ENCODE measurements at places on chromosomes 4 and X. TPM values are rescaled to one million over a fixed set of nuclear protein-coding genes. Genes with fewer than 3 reads are reported as not detected.

DNA sequence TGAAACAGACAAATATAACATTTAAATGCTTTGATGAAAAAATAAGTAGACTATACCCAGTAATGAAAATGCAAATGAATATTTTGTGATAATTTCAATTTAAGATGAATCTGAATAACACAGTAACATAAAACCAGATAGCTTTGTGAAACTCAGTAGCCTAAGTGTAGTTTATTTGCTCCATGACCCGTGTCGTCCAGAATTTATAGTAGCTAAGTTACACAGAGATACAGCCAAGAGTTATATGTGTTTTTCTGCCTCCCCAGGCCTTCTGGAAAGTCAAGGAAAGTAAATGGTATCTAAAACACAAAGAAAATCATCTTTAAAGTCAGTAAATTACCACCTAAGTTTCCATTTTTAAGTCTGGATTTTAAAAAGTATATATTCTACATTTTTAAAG, 26.7 kb downstream of the HPGD start:
- DNase-seq, result no peak

DNA sequence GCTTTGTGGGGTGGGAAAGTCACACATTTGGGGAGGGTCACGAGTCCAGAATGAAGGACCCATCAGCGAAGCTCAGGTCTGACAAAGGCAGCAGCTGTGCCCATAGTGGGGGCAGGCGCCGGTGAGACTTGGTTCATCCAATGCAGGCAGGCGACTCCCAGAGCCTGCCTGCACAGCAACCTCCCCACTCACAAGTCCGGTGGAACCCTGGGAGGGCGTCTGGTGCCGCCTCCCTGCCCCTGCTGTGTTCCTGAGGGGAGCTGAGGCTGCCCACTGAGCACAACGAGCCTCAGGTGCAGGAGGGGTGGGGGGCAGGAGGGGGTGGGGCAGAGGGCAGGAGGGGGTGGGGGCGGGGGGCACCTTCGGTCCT, 13.7 kb downstream of the LRPAP1 start:
- DNase-seq, result no peak

Gene EPGN
- total RNA-seq, result not detected

GRCh38 chr4:84796394-84796793, 170.1 kb downstream of the WDFY3 start:
- no peak for DNase-seq

DNA sequence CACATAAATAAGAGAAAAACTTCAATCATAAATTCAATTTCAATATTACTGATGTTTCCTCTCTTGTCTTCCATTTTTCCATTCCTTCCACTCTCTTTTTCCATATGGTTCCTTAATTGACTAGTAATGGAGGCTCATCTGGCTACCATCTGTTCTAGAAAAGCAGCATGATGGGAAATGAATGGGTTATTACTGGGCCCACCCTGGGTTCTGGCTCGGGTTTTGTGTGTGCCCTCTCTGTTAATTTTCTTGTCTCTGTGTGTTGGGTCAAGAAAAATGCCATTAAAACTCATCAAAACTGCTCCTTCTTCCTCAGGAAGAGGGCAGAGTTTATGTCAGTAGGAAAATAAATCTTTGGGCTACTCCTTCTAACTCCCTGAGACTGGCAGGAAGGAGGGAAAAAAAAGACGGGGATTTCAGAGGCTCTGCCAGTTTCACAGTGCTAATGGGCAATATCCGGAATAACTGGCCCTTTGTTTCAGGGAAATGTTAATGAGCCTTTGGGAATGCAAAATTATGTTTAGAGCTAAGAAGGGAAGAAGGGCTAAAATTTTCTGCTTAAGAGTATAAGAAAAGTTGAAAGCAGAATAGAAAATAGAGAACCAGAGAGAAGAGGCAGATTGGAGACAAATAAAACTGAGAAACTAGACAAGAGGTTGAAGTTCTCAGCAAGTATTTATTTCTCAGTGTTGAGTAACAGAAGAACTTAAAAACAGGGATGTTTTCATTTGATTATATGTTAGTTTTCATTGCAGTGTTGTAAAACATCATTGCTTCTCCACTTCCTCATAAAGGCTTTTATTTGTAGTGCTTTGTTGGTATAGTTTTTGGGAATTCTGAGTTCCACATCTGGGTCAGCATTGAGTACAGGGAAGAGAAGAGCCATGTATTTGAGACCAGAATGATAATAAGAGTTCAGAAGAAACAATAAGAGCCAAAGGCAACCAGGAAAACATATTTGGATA, 19.7 kb downstream of the GABRB1 start:
- no peak for DNase-seq

Gene POLA1
- total RNA-seq, result 20.3 TPM

DNA sequence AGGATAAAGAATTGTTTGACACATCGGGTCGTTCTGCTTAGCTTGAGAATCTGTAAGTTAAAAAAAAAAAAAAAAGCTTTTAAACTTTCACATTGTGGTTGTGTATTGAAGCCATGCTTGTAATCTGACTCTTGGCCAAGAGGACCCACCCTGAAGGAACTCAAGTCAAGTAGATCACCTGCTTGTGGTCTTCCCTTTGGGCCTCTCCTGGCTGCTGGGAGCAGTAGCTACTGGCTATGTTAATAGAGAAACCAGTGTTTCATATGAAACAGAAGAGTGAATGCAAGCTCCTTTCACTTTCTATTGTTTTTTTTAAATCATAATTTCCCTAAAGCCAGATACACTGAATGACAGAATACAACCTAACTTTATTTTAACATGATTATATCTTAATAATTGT, 402.4 kb upstream of the NDST4 start:
- DNase-seq, result no peak

Gene PWWP3B
- 13.9 TPM for total RNA-seq

DNA sequence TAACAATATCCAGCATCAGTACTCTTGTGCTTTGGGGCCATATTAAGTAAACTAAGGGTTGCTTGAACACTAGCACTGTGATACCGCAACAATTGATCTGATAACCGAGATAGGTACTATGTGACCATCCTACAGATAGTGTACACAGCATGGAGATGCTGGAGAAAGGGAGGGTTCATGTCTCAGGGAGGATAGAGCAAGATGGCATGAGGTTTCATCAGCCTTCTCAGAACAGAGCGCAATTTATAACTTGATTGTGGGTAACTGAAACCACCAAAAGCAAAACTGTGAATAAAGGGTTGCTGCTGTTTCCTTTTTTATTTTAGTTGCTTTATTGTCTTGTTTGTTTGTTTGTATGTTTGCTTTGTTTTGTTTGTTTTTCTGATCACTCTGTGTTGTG, 1449.7 kb downstream of the PCDH7 start:
- DNase-seq, result no peak

Gene PLAC8
- total RNA-seq, result 7.9 TPM

- no peak for DNase-seq
Observed at GRCh38 chr4:4568806-4569427, 27.1 kb upstream of the STX18 start.

GRCh38 chr4:87716371-87717265, 66.5 kb downstream of the DMP1 start:
- DNase-seq, result no peak

Gene GPR173
- 0.96 TPM for total RNA-seq

Gene FATE1
- not detected for total RNA-seq

Gene TEX13D
- total RNA-seq, result not detected

DNA sequence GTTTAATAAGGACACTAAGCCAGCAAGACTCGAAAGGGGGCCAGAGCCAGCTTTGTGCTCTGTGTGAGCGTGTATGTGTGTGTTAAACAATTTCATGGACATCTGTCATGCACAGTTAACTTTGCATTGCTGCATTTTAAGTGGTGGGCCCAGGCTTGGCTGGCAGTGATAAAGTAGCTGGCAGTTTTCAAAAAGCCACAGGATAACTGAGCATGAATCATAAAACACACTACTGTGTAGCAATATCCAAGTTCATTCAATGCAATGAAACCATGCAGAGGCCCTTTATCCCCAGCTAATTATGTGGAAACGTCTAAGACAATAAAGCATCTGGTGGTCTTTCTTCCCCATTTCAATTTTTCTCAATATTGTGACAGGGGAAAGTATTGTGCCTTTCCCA, 132.9 kb downstream of the NKX6-1 start:
- DNase-seq, result no peak

- no peak for DNase-seq
Observed at GRCh38 chr4:41358647-41359421, 102.1 kb downstream of the UCHL1 start.

Gene FGF2
- total RNA-seq, result 33.0 TPM

GRCh38 chr4:122117743-122118142, 34.4 kb upstream of the BLTP1 start:
- DNase-seq, result no peak

GRCh38 chr4:123581802-123582201, 185.2 kb downstream of the SPRY1 start:
- no peak for DNase-seq

DNA sequence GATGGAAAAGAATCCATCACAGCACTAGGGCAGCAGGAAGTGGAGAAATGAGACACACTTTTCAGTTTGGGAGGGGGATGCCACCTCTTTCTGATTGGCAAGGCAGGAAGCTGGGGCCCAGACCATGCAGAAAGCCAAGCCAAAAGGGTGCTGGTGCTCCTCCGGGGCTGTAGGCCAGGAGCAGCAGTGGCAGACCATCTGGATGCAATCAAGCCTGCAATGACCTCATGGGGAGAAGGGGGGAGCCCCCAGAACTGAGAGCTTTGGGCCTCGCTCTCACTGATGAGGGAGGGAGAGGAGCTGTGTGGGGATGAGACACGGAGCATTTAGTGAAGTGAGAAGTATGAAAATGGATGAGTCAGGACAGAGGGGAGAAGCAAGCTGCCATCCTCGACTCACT, 141.3 kb upstream of the NALF2 start:
- DNase-seq, result no peak

Gene RS1
- total RNA-seq, result not detected

GRCh38 chrX:96455078-96455477, 229.6 kb upstream of the DIAPH2 start:
- no peak for DNase-seq

Gene MSX1
- total RNA-seq, result 8.5 TPM

DNA sequence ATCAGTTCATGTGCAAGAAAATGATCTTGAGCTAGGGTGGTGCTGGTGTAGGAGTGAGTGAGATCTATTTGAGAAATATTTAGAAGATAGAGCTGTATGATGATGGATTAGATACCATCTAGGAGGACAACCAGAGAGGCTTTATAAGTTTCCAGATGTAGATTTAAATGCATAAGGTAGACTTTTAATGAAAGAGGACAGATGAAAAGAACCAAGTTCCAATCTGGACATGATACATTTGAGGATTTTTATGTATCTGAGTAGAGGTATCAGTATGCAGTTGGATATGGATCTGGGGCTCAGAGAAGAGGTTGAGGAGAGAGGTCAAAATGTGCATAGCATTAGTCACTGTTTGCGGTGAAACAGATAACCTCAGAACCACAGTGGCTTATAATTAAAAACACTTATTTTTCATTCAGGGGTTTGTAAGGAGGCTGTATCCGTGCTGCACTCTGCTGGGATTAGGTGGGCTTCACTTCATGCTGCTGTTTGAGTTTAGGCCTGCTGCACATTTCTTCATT, 348.7 kb downstream of the BMPR1B start:
- DNase-seq, result no peak

Gene SMIM10L2A
- total RNA-seq, result 1.3 TPM

Gene CSAG1
- not detected for total RNA-seq

Gene CSAG3
- not detected for total RNA-seq

GRCh38 chr4:139176302-139177048, 543 bp downstream of the ELF2 start:
- peak; percentile 73 for DNase-seq

Gene RASGEF1B
- 25.0 TPM for total RNA-seq

GRCh38 chr4:163959932-163960331, 465.4 kb downstream of the TMA16 start:
- DNase-seq, result no peak

DNA sequence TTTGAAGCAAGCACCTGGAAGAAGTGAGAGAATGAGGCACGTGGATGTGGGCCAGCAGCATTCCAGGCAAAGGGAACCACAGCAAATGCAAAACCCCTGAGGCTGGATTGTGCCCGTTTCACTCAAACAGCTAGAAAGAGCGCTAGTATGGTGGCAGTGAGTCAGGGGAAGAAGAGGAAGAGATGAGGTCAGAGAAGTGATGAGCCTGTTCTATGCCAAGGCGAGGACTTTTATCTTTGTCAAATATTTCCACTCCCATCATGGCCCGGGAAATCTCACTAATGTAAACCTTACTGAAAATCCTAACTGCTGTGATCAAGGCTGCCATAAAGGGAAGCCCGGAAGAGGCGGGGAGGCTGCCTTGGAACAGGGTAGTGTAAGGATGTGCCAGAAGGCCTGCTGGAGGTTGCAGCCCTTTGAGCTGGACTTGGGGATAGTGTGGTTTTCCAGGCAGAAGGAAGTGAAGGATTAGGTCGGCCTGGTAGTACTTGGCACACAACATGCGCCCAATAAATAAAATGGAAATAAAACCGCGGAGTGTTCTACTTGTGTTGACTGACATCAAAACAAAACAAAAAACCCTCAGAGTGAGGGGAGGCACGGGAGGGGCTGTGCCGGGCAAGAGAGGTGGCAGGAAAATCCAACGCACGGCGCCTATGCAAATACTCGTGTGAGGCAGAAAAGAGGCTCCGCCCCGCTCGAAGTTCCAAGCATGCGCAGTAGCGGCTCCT, 1.2 kb upstream of the CDK16 start:
- DNase-seq, result peak; percentile 76

Gene UPF3B
- total RNA-seq, result 10.8 TPM

DNA sequence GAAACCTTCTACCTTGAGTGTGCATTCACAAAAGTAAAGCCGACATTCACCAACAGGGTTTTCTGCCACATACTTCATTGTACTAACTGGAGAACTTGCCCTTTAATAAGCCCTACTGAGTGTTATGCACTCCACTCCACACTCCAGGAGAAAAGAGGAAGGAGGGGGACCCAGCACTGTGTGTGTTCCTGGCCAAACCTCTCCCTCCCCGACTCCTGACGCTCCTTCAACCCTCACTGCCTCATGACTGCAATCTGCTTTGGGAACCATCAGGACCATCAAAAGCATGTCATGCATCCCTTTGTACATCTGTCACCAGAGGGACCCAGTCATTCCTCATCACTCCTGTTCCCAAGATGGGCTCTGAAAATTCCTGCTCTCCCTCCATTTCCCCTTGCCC, 143.7 kb downstream of the RASL11B start:
- no peak for DNase-seq

Gene GPR82
- 0.33 TPM for total RNA-seq

Gene ADGRL3
- total RNA-seq, result 6.6 TPM

GRCh38 chr4:17055788-17056187, 157.3 kb upstream of the LDB2 start:
- DNase-seq, result no peak

DNA sequence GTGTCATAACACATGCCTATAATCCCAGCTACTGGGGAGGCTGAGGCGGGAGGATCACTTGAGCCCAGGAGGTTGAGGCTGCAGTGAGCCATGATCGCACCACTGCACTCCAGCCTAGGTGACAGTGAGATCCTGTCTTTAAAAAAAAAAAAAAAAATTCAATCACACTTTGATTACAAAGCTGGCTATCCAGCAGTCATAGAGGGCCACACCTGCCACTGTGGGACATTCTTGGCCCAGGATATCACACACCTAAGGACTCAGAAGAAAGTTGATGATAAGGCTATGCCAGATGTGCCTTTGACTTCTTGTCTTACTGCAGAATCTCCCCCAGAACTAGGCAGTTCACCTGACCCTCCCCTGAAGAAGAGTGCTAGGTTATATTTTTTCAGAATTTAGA, 122.5 kb upstream of the GALNT7 start:
- no peak for DNase-seq

Gene SPACA5
- total RNA-seq, result not detected

Gene PAGE2
- not detected for total RNA-seq

Gene SLC25A43
- 16.3 TPM for total RNA-seq

All from breast epithelium (tissue), 4 donors.